ENCODE measurements at places on chromosomes 4 and X.
A peak's percentile ranks its signal among the peaks of the same experiment; 100 is the strongest.

- DNase-seq = no peak
Measured at GRCh38 chr4:169818063-169818679, 60.4 kb upstream of the HPF1 start.

GRCh38 chr4:26035921-26036320, 121.9 kb downstream of the SMIM20 start:
- no peak for DNase-seq

DNA sequence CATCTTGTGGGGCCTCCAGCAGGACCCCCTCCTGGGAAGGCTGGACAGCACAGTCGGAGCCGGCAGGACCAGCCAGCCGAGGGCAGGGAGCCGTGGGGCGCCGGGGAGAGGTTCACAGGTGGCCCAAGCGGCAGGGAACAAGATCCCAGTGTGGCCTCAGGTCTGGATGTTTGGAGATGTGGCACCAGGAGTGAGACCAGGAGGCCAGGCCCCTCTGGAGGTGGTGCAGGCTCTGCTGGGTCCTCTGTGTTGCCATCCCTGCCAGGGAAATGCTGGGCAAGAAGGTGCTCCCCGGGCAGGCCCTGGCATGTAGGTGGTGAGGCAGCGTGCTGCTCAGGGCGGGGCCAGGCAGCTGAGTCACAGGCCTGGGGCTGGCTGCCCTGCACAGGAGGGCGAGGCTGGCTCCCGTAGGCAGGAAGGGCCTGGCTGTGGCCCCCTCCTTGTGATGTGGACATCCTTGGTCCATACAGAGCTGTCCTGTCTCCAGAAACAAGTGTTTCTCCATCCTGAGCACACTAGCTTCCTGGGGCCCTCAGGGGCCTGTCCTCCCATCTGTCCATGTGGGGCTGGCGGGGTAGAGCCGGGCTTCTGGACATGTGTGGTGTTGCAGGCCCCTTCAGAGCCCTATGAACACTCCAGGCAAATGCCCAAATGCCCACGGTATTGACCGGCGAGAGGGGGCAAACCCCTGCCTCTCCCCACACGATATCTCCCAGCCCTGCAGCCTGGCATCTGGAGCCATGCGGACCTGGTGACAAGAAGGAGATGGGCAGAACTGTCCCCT, 4.8 kb upstream of the HGFAC start:
- DNase-seq = no peak

DNA sequence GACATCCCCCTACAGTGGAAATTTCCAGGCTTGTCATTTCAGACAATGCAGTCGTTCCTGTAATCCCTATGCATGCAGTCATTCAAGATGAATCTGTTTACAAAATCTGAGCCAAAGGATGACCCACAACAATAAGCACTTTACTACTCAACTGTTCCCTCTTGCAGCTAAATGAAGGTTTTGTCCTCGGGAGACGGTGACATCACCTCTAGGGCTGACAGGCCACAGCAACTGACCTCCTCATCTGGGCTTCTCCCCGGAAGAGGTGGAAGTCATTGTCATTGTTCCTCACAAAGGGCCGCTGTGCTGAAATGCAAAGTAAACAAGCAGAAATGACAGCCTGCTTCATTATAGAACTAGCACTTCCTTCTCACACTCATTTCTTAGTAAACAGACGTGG, 29.2 kb downstream of the CLRN2 start:
- DNase-seq = no peak

GRCh38 chrX:132119283-132119682, 8.5 kb downstream of the FRMD7 start:
- no peak for DNase-seq

DNA sequence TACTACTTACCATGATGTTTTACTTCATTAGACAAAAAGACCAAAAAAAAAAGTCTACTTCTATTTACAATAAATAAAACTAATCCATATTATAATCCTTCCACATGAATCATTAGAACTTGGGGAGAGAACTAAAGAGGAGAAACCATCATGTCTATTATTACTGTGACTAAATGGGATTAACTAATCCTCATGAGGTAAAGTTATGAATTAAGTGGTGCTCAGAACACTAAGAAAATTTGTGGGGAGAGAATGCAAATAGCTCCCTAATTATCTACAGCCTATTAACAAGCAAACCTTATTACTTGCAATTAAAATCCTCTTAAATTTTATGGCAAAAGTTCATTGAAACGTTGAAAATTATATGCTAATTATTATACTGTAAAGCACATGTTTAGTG, 68.8 kb downstream of the MAB21L2 start:
- no peak for DNase-seq

DNA sequence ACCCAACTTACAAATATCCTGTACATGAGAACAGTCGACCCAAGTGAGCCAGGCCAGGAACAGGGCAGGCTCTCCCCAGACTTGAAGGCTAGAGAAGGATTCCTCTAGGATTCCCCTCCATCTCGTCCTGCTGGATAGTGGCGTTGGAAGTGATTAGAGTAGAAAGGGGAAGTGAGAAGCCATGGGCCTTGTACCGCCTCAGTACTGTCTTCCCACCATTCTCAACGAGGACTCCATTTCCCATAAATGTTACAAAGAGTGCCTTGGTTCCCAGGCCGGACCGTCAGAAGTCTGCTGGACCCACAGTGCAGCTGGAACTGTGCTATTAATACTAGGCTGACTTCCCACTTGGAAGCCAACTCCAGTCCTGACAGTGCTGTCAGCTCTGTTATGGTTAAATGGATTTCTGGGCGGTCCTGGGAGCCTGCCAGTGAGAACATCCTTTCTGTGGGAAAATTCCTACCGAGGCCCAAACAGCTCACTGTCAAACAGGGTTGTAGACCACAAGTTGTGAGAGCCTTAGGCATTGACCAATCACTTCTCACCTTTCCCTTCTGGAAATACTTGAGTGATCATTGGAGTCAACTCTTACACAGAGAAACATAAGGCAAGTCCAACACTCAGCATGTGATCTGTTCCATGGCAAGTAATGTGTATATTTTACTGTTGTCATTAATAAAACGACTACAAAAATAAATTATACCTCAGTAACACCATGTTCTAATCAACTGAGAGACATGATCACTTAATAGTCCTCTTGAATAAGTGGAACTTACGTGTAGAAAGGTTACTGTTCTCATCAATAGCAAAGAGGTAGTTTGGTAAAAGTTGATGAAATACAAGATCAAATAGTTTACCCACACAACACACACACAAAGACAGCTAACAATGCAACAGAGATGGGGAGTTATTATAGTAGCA, 58.4 kb downstream of the AMELX start:
- no peak for DNase-seq

- no peak for DNase-seq
Measured at GRCh38 chrX:67673741-67674274, 130.0 kb downstream of the AR start.

GRCh38 chr4:129037093-129037492, 56.2 kb downstream of the SCLT1 start:
- DNase-seq = no peak

DNA sequence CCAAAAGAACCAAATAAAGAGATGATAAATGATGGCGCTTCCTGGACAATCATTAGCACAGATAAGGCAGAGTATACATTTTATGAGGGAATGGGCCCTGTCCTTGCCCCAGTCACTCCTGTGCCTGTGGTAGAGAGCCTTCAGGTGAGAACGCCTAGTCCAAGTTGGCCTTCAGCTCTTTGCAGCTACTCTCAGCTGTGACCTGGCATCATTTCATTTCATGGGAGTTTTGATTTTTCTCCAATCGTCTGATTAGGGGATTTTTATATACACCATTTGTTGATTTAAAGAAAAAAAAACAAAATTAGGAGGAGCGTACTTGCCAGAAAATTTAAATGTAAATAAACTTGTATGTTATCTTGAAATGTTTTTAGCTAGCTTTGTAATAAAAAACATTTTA, 60.4 kb downstream of the CCKAR start:
- DNase-seq = no peak

DNA sequence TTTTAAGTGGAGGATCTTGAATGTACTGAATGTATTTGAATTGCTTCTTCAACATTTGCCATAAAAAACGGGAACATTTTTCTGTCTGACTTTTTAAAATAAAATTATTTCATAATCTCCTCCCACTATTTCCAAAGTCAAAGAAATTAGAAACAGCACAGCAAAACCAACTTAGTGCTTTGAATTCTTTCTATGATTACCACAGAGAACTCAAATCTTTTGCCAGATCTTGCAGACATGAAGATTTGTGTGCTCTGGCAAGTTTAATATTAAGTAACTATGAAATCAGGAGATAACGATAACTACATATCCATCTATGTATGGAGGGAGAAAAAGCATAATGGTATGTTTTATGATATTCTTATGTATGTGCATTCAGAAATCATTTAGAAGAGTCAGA, 982.2 kb downstream of the PCDH7 start:
- no peak for DNase-seq

DNA sequence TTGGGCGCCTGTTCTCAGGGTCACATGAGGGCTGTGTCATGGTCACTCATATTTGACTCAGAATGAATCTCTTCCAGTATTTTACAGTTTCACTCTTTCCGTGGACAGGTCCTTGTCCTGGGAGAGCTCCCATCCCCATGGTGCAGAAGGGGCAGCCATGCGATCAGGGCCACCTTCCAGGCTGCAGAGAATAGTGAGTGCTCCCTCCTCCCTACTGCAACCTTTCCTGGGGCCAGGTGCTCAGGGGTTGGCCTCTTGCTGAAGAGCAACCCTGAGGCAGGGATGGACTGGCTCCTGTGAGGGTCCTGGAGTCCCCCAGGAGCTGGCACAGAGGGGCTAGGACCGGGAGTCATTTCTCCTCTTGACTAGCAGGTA, 108.4 kb downstream of the ABLIM2 start:
- no peak for DNase-seq

DNA sequence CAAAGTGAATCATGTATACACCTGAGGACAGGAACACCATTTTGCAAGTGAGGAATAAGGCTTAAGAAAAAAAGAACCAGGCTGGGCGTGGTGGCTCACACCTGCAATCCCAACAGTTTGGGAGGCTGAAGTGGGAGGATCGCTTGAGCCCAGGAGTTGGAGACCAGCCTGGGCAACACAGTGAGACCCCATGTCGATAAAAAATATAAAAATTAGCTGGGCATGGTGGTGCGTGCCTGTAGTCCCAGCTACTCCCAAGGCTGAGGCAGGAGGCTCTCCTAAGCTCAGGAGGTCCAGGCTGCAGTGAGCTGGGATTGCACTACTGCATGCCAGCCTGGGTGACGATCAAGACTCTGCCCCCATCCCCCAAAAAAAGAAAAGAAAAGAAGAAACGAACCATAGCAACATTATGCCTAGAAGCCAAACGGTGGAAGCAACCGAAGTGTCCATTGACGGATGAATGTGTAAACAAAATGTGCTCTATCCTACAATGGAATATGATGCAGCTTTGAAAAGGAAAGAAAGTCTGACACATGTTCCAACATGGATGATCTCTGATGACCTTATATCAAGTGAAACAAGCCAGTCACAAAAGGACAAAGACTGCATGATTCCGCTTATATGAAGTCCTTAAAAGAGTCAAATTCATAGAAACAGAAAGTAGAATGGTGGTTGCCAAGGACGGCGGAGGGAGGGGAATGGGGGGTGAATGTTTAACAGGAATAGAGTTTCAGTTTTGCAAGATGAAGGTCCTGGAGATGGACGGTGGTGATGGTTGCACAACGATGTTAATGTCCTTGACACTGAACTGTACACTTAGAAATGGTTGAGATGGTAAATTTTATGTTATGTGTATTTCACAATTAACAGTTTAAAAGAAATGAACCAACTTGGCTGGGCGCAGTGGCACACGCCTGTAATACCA, 8.6 kb upstream of the KIAA0232 start:
- DNase-seq = no peak

DNA sequence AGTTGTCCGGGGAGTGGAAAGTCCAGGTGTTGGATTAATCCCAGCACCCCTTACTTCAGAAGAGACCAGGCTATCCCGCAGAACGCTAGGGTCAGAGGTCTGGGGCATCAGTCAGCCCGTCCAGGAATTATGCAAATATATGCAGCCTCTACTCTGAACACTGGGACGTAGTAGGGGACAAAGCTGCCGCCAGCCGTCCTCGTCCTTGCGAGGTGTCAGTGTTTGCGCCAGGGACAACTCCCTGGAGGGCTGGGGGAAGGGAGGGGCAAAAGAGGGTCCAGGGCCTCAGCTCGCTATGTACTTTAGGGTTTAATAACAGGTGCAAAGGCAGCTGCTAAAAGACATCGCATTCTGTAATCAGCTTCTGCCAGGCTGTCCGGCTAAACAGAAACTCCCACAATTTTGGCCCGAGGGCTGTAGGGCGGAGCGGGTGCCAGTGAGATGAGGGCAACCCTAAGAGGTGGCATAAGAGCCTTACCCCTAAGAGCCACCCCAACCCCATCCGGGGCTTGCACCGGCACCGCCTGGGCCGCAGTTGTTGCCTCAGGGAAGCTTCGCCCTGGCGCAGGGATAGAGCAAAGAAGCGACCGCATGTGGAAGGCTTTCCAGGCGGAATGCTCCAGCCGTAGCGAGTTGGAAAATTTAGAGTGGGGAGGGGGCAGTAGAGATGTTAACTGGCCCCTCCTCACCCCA, 8.4 kb downstream of the HAND2 start:
- no peak for DNase-seq

DNA sequence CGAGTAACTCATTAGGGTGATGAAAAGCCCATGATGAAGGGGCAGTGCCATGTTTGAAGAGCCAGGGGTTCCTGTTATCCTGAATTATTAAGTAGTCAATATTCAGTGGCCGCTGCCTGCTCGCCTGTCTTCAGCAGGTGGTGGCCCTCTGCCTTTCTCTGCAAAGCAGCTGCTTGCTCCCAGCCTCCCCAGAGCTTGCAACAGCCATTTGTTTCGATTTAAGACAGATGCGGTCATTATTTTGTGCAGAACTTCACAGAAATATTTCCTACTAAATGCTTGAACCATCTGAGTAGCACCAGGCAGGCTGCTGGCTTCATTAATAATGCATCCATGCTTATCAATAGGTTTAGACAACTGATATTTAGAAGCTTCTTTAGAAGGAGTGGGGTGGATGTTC, 104.3 kb upstream of the TTC29 start:
- DNase-seq = no peak

- DNase-seq = no peak
Measured at GRCh38 chr4:132396636-132397035, 752.5 kb upstream of the PCDH10 start.

GRCh38 chr4:125316791-125317524, 2.2 kb downstream of the FAT4 start:
- DNase-seq = no peak

DNA sequence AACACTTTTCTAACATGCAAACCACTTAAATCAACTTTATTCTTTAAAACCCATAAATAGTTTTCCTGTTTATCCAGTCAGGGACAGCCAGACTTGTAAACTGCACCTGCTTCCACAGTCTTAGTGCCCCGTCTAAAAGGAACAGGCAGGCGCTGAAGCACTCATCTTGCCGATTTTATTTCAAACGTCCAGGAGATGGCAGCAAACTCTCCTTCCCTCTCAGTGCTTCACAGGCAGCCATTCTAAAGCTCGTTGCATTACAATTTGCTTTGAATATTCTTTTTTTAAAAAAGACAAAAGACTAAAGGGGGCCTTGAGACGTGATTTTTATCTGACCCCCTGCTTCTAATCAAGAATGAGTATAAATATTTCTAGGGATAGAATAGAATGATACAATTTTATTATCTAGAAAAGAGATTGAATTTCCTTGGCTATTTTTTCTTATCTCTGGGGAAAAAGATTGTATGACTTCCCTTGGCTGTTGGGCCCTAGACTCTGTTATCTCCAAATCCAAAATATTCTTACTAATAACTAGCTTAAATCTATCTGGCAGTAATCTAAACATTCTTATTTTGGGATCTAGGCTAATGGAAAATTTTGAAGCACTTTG, 93.6 kb upstream of the MYOZ2 start:
- peak; percentile 17 for DNase-seq

GRCh38 chrX:111168314-111168713, 72.3 kb downstream of the PAK3 start:
- no peak for DNase-seq

Measured in activated CD8-positive, alpha-beta memory T cell treated with anti-CD3 and anti-CD28 coated beads for 4 hours (primary cell).